ENCODE measurements at places on chromosomes 5 and 9.

DNA sequence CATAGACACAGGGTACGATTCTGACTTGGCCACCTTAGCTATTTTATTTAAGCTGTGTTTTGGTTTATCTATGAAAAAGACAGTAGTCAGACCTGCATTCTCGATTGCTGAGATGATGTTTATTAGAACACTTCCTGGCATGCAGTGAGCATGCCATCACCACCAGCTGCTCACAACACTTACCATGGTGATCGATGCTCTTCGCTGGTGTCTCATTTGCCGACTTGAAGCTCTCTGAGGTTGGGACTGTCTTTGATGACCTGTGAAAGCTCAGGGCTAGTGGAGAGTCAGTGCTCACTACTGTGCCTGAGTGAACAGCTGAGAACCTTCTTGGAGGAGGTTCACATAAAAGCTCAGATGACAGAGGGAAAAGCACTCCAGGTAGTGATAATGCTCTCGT lies 4.4 kb upstream of the C9orf153 start:
- DNase-seq: no peak

GRCh38 chr9:130962418-130963316 lies 23.6 kb upstream of the FIBCD1 start:
- no peak for DNase-seq

DNA sequence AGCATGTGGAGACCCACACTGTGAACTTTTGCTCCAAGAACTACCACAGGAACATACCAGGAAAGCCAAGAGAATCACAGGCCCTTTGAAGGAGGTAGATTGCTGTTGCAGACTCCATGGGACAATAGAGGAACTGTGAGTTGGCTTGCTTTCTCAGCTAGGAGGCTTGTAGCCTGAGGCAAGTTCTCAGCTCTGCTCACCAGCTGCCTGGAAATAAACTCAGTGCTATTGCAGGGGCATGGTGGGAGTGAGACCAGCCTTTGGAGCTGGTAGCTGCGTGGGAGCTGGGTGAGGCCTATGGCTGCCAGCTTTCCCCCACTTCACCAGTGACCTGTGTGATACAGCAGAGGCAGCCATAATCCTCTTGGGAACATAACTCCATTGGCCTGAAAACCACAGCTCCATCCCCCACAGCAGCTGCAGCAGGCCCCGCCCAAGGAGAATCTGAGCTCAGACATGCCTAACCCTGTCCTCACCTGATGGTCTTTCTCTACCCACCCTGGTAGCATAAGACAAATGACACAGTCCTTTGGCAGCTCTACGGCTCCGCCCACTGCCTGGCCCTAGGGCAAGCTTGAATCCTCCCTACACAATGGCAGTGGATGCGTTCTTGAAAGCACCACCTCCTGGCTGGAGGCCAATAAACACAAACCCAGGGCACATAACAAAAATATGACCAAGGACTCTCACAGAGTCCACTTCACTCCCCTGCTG lies 389.5 kb downstream of the KIF4B start:
- DNase-seq: peak; percentile 30

DNA sequence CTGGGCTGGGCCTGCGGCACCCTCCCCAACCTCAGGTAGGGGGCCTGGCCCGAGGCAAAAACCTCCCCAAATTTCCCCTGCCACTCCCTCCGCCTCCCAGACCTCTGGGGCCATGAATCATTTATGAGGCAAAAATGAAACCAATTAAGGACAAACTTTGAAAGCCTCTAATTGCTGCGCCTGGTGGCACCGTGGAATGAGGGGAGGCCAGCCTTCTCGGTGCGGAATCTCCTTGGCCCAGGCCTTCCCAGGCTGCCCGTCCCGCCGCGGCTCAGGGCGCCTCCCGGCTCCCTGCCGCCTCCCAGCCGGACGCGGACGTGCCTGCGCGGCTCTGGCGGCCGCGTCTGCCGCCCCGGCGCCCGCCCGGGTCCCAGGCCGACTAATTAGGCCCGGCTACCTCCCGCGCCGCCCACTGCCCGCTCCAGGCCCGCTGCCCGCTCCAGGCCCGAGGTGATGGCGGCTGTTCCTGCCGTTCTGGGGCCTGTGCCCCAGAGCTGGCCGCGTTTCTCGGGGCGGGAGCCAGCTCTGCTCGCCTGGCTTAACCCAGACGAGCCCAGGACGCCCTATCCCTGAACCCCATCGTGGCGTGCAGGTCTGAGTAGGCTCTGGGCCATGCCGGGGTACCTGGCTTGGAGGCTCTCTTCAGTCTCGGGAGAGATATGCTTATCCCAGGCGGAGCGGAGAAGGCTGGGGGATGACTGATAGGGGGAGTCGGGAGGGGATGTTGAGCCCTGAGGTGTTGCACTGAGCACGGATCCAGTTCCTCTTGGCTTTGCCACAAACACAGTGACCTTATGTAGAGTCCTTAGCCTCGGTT lies 20.1 kb downstream of the CXXC5 start:
- DNase-seq: peak; percentile 75

DNA sequence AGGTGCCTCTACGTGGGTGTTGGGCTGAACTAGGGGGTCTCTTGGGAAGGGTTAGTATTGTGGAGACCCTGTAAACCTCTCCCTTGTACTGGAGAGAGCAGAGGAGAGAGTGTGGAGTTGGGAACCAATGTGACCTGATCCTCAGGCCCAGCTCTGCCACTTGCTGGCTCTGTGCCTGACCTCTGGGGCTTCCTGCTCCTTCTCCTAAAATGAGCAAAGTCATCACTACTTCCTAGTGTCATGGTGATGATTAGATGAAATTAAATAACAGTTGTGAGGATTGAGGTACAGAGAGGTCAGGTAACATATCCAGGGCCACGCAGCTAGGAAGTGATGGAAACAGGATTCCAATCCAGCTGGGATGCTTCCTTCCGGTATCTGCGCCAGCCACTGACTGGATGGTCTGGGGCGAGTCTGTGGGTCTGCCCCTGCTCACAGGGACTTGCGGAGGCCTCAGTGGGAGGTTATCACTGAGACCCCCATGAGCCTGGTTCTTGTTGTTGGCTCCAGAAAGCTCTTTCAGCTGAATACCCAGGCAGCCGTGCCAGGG lies 9.2 kb downstream of the GALNT10 start:
- DNase-seq: peak; percentile 20

DNA sequence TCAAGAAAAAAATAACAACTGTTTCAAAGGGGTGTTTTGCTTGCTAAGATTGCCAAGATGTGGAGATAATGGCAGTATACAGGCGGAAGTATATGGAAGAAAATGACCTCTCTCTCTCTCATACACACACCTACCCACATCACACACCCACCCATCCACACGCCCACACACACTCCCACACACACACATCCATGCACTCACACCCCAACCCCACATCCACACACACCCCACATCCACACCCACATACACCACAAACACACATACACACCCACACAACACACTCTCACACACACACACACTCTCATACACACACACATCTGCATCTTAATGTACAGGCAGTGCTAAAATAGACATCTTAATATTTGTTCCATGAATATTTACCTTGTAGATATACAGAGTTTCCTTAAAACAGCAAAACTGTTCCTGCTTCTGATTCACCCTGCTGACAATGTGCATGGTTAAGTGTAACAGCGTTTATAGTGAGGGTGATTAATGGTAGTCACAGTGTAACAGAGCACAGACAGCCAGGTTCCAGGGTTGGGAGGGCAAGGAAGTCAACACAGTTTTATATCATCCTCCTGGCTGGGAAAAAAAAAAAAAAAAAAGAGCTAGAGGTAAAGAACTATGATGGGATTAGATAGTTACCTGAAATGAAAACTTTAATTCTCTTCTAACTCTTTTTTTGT lies 8.3 kb downstream of the BHMT2 start:
- DNase-seq: no peak

DNA sequence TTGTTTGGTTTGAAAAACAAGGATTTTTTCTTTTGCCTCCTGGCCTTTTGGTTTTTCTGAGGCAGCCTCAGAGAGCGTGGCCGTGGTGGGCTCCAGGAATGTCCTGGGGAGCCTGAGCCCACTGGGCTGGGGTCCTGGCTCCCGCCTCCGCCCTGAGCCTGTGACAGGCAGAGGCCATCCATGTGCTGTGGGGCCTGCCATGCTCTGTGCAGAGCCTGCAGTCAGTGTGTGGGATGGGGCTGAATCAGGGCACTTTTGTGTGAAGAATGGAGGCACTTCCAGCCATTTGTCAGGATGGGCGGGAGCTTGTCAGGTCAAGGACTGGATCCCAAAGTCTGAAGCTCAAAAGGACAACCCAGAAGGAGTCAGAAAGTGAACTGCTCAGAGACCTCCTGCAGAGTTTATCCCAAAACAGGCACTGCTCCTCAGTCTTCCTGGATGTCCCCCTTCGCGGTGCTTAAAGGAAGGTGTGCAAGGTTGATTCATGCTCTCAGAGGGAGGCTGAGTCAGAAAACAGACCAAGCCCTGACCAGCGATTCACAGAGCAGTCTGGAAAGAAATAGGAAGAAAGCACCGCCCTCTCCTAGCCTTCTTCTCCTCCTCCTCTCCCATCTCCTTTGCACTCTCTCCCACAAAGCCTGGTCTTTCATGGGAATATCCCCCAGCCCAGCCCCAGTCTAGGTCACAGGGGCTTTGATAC lies 53.2 kb downstream of the MVB12B start:
- DNase-seq: no peak

- DNase-seq: no peak
Measured at GRCh38 chr5:19615071-19615470, 372.9 kb downstream of the CDH18 start.
